ENCODE measurements at places on chromosomes 3 and 15.
A peak's percentile ranks its signal among the peaks of the same experiment; 100 is the strongest.

DNA sequence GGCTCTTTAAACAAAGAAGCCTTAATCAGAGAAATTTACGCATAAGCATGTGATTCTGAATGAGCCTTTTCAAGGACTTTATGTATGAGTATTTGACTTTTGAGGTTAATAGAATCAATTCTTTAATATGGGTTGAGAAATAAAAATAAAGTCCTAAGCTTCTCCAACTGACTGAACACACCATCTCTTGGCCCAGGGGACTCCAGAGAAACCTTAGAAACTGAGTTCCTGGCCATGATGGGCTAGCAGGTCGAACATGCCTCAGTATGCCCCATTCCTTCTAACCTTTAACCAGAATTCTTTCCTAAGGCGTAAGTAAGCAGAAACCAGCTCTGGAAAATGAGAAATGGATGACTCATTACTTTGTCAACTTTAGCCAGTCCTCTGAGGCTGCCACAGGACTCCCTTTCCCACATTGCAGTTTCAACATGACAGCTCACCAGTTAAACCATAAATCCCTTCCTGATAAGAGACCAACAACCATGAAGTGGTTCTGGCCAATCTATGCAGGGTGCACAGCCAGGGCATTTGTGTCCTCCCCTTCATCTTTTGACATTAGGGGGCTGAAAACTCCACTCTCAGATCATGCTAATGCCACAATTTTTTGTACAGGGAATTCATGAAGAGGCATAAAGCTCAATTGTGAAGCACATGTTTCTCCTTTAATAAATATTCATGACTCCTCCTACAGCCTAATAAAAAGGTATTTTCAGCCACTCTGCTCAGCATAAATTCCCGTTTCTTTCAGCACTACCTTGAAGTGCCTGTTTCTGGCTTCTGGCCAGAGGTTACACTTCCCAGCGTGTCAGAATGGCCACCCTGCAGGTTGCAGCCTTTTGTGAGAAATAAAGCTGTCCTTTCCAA, 33.3 kb downstream of the TM4SF18 start:
- peak; percentile 96 for DNase-seq

DNA sequence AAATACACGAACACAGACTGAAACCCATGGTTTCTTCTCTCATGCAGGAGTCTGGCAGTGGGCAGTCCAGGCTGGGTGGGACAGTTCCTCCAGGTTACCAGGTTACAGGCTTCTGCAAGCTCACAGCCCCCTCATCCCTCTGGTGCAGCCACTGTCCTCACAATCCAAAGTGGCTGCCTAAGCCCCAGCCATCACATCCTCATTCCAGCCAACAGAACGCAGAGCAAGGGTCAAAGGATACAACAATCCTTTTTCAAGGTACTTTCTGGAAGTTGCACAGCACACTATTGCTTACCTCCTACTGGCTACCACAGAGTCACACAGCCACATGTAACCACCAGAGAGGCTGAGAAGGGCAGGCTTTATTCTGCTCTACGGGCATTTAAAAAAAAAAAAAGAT, 154.6 kb downstream of the NUP210 start:
- DNase-seq, result no peak

DNA sequence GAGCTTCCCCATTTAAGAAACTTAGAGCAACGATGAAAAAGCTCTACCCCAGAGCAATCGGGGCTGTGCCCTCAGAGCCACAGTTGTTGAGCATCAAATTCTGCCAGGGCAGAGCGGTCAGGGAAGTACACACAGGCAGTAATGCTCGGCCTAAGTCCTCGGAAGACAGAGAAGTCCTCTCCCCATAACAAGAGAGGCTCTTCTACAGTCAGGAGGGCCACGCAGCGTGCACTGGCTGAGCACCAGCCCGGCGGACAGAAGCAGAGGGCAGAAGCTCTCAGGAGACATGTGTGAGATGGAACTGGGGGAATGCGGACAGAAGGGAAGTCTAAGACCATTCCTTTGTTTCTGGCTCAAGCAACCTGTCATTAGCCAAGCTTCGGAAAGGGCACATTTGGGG, 95.9 kb downstream of the XXYLT1 start:
- DNase-seq, result no peak

DNA sequence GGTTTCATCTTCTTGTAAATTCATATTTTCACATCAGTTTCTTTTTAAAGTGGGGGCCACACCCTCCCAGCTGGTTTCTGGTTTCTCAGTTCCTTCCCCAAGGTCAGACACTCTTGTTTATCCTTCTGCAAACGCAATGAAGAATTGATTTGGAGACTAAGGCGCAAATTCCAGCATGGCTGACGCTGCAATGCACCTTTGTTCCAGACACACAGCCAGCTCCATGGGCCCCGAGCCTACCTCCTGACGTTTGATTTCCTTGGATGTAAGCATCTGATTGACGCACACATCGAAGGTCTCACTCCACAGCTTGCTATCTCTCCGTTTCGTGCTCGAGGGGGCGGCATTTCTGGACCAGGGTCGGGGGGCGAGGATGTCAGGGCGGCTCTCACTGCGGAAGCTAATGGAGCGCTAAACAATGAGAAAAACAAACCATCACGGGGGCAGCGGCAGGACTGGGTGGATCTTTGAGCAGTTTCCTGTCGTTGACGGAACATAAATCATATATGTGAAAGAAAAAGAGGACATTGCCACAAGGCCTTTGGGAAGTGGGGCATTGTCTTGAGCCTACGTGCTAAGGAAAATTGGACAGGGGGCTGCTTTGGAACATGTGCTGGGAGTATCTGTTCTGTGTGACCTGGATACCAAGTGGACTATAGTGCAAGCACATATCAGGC, 46.9 kb downstream of the ARHGEF3 start:
- no peak for DNase-seq

GRCh38 chr3:31472479-31473390, 60.0 kb upstream of the STT3B start:
- DNase-seq, result peak; percentile 68

- no peak for DNase-seq
Observed at GRCh38 chr15:91445695-91446228, 345.7 kb downstream of the SV2B start.

GRCh38 chr3:186540835-186541226, 3.3 kb downstream of the CRYGS start:
- DNase-seq, result no peak

GRCh38 chr15:73362900-73363299, 5.9 kb downstream of the HCN4 start:
- DNase-seq, result no peak

GRCh38 chr3:40872258-40872920, 326.9 kb upstream of the CTNNB1 start:
- no peak for DNase-seq

GRCh38 chr3:33211444-33211843, 7.2 kb downstream of the SUSD5 start:
- peak; percentile 60 for DNase-seq

- DNase-seq, result no peak
Observed at GRCh38 chr3:2657971-2658370, 452.2 kb downstream of the IL5RA start.

- DNase-seq, result no peak
Observed at GRCh38 chr3:45029661-45030060, 3.6 kb downstream of the CLEC3B start.

- DNase-seq, result no peak
Observed at GRCh38 chr15:22892333-22892732, 53.9 kb downstream of the NIPA2 start.

DNA sequence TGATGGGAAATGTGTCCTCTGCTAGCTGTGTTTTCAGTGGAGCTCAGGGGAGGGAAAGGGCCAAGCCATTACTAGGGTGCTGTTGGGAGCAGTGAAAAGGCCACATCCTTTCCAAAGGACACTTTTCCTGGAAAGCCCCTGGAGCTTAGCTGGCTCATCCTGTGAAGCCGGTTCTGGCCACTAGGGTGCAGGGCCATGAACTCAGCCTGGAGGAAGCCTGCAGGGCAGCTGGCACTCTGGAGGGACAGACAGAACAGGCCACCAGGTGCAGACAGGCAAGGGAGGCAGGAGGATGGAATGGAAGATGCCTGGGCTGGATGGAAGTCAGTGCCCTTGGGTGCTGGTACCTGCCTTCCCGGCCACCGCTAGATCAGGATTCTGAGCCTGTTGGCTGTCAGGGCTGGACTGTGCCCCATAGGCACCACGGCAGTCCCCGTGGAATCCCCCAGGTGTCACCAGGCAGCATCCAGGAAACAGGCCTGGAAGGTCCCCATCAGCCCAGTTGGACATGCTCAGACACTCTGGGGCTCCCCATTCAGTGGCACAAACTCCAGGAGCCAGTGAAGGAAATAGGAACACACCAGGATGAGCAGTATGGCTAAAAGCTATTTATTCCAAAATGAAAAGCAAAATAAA, 76.2 kb upstream of the C2CD4B start:
- DNase-seq, result peak; percentile 34

GRCh38 chr3:196740481-196741248, 1.0 kb downstream of the PAK2 start:
- peak; percentile 63 for DNase-seq

- no peak for DNase-seq
Observed at GRCh38 chr15:23860290-23861245, 173.5 kb upstream of the NDN start.

DNA sequence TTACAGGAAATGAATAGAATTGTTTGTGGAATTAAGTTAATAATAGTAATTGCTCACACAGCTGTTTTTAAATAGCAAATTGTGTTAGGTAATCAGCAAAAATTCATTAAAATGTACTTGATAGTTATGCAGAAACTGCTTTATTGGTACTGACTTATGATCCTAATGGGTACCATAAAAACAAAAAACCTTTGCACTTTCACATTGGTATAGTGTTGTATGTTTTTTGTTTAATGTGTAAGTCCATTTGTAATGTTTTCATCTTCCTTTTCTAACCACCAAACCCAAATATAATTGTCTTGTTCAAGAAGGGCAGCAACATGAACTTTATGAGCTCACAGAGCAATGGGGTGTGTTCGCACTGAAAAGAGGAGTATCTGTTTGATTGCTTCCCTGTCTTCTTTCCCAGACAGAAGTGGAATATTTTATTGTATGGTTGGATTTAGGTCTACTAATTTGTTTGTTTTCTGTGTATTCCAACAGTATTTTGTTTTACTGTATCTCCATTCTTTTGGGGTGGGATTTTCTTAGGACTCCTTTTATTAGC, 135.8 kb downstream of the TCF12 start:
- no peak for DNase-seq

- DNase-seq, result no peak
Observed at GRCh38 chr3:49173792-49174170, 2.4 kb downstream of the KLHDC8B start.

DNA sequence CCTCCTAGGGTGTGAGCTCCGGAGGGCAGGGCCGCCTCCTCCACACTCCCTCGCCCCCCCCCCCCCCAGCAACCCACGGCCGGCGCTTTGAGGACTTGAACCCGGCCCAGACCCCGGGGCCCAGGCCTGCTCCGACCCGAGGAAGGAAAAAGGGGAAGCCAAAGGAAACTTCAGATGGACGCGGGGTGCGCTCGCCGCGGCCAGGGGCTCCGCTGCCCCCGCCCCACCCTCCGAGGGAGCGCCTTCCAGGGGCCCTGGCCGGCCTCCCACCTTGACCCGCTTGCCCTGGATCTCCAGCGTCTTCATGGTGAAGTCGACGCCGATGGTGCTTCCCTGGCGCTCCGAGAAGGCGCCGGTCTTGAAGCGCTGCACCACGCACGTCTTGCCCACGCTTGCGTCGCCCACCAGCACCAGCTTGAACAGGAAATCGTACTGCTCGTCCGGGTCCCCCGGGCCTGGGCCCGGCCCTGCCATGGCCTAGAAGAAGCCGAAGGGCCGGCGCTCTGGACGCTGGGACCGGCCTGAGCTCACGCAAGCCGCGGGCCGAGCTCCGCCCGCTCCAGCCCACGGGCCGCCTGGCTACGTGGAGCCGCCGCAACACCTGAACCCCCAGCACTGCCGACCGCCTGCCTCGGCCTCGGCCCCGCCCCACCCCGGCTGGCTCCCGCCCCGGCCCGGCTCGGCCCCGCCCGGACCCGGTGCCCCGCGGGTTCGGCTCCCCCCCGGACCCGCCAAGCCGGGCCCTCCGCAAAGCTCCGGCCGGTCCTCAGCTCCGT, 400 bp downstream of the RAB43 start:
- DNase-seq, result no peak

GRCh38 chr15:91864664-91865063, 11.2 kb downstream of the SLCO3A1 start:
- no peak for DNase-seq

- DNase-seq, result no peak
Observed at GRCh38 chr3:168459226-168459784, 363.6 kb upstream of the GOLIM4 start.

GRCh38 chr3:46266598-46266997, 24.3 kb downstream of the CCR3 start:
- no peak for DNase-seq
